Stomach (tissue), 19 donors: ENCODE measurements at places on chromosomes 7 and 10. TPM values are rescaled to one million over a fixed set of nuclear protein-coding genes. Genes with fewer than 3 reads are reported as not detected.

- no peak for DNase-seq
Measured at GRCh38 chr10:100652406-100653135, 92.8 kb upstream of the PAX2 start.

DNA sequence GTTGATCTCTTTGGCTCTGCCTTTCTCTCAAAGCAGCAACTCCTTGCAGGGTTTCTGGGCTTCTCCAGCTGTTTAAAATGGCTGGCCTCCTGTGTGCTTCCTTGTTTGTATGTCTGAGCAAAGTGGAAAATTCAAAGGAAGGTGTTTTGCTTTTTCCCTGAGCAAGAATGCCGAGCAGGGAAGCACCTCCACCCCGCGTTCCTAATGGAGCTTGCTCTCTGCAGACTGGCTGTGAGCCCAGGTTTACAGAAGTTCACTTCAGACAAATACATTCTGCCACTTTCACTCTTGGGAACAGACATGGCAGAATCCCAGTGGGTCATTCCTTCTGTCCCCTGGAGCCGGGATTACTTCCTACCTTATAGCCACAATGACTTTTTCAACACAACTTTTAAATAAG lies 181.8 kb upstream of the AGK start:
- no peak for DNase-seq

GRCh38 chr10:88194041-88194887 lies 330.8 kb downstream of the PTEN start:
- DNase-seq, result peak; percentile 58

The NUB1 gene
- 62.4 TPM for total RNA-seq

The PNLIP gene
- not detected for total RNA-seq
